ENCODE measurements at places on chromosomes 1 and 21. TPM values are rescaled to one million over a fixed set of nuclear protein-coding genes. Genes with fewer than 3 reads are reported as not detected.

DNA sequence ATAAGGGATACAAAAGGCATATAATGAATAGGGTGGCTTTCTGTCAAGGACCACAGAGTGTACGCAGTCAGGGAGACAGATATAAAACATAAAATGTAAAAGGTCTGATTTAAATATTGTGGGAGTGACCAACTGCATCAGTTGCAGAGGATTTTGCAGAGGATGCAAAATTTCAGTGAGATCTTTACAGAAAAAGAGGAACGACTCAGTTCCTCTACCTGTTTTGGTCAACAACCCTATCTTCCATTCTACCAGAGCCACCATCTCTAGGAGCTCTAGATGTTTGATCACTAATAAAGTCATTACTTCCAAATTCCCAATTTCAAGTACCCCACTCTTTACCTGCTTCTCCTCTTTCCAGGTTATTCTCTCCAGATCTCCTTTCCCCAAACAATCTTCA lies 16.5 kb downstream of the SOD1 start:
- DNase-seq, result no peak

DNA sequence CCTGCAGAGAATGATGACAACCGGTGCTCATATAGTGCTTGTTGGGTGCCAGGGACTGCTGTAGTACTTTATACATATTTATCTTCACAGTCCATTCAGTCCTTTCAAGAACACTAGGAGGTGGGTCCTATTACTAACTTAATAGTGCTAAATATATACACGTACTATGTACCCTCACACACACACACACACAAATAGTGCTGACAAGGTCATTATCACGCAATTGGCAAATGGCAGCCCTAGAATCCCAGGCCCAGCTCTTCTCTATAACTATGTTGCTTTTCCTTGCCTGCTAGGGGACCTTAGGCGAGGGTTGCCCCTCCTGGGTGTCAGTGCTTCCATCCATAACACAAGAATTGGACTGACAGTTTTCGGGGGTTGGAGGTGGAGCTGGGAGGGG lies 33.5 kb downstream of the TNFRSF8 start:
- no peak for DNase-seq

DNA sequence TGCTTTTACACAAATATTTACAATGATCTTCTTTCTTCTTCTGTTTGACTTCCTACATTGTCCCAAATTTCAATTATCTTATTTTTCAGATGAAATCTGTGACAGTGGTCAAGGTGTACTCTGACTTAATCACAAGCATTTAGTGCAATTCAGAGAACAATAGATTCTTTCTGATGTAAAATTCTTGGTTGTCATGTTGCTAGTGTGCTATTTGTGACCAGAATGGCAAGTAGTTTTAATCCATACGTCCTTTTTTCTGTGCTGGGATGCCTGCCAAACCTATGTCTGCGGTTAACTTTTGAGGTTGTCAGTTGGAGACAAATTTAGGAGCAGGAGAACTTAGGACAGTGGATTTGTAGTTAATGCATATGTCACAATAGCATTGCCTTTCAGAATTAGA lies 31.0 kb downstream of the NCAM2 start:
- DNase-seq, result no peak

GRCh38 chr1:7289694-7290093 lies 481.4 kb upstream of the VAMP3 start:
- no peak for DNase-seq

GRCh38 chr1:96041470-96041869 lies 680.1 kb upstream of the PTBP2 start:
- no peak for DNase-seq

Gene CD1D
- 5.6 TPM for polyA plus RNA-seq

DNA sequence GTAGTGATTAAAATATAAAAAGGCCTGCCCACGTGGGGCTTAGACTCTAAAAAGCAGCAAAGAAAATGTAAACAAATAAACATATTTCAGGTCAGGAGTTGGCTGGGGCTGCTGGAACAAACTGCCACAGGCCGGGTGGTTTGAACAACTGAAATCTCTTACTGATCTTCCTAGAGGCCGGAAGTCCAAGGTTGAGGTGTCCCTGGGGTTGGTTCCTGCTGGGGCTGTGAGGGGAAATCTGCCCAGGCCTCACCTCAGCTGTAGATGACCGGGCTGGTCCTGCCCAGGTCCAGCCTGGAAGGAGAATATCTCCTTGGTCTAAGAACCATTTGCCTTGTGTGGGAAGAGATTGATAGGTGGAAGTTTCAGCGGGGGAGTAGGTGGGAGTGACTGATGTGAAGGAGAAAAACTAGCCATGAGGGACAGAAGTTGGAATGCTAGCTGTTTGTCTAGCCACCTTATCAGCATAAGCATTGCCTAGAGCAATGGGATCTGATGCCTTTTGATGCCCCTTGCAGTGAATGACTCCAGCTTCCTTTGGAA lies 221.1 kb downstream of the DYRK1A start:
- no peak for DNase-seq

DNA sequence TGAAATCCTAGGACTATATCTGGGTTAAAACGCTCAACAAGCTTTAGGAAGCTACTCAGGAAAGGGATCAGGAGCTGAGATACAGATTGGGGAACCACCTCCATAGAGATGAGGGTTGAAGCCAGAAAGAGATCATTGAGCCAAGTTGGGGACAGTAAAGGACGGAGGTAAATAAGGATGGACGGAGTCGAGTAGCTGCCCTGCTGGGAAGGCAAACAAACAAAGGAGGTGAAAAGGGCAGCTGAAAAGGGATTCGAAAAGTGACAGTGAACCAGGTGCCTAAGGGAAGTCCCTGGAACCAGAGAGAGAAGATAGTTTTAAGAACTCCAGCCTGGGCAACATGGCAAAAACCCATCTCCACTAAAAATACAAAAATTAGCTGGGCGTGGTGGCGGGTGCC lies 6.3 kb upstream of the CAMSAP2 start:
- DNase-seq, result no peak

- no peak for DNase-seq
Measured at GRCh38 chr1:84208935-84209334, 64.9 kb downstream of the PRKACB start.

Gene GABRD
- polyA plus RNA-seq, result 1.8 TPM

Gene MIXL1
- 0.23 TPM for polyA plus RNA-seq

GRCh38 chr1:42317308-42317707 lies 17.7 kb downstream of the FOXJ3 start:
- no peak for DNase-seq

DNA sequence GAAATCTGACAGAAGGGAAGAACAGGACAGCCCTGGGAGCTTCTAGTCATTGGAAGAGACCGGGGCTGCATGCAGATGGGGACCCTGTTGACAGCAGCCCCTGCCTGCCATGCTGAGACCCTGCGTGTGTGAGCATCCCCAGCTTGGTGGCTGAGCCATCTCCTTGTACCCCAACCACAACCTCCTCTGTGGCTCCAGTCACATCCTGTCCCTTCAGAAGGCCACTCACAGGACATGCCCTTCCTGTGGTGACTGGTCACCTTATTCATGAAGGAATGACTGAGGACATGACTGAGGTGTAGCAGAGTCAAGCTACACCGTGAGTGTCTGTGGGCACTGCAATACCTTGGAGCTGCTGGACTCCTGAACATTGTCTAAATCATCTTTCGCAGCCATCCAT lies 141.8 kb upstream of the ERRFI1 start:
- DNase-seq, result no peak

Gene BLACAT1
- polyA plus RNA-seq, result 2.6 TPM

Data from right renal cortex interstitium (tissue), 3 donors.